HT-29 (cell line): ENCODE measurements at places on chromosomes 4 and X.

DNA sequence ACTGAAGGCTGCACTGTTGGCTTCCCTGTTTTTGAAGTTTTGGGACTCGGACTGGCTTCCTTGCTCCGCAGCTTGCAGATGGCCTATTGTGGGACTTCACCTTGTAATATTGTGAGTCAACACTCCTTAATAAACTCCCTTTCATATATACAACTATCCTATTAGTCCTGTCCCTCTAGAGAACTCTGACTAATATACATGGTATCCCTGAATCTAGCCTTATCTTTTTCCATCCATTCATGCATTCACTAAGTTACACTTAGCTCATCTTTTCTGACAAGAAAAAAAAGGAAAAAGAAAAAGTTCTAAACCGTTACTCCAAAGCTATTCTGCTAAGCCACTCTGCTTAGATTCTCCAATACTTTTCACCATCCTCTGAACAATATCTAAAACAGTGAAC lies 1260.2 kb upstream of the PCDH7 start:
- DNase-seq = no peak

GRCh38 chr4:7132730-7133582 lies 59.4 kb upstream of the SORCS2 start:
- DNase-seq = no peak

- no peak for DNase-seq
Observed at GRCh38 chr4:145681956-145682355, 2.0 kb downstream of the C4orf51 start.

GRCh38 chr4:184744236-184744635 lies 10.3 kb upstream of the CENPU start:
- DNase-seq = no peak

- DNase-seq = no peak
Observed at GRCh38 chr4:125639182-125639621, 324.4 kb downstream of the FAT4 start.

DNA sequence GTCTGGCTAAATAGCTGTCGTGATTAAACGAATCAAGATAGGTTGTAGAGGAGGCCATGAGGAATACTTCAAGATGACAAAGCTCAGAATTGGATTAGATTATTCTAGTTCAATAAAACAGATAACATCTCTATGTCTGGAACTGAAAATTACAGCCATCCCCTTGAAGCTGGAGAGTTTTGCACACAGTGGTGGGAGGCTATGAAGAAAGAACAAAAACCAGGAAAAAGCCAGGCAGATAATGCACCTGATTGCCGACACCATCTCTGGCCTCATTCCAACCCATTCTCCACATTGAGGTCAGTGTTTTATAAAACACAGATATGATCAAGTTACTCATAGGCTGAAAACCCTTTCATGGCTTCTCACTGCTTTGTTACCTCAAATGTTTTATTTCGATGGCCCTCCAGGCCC lies 188.3 kb downstream of the RASL11B start:
- DNase-seq = peak; percentile 23

DNA sequence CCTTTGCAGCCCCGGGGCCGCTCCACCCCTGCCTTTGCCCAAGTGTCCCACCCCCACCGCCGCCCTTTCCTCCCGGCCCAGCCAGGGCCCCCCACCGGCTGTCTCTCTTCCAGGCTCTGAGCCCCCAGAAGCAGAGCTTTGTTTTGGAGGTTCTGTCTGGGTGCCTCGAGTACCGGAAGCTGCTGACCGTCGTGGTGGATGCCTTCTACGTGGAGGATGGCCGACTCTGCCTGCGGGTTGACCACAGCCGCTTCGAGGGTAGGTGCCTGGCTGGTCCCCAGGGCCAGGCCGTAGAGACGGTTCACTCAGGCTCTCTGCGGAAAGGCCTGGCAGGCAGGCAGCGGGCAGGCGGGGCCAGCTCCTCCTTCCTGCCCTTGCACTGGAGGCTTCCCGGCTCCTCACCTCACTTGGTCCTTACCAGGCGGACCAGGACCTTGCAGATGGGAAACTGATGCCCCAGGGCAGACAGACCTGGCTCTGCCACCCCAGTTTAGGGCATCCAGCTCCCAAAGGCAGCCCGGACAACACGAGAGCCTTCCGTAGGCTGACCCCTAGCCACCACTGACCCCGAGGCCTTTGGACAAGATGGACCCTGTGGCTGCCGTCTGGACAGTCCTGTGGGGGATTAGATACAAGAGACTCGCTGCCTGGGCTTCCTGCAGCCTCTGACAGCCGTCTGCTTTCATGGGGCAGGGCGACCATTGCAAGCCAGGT lies 18.2 kb downstream of the CFAP99 start:
- DNase-seq = no peak

GRCh38 chr4:20106921-20107320 lies 144.8 kb upstream of the SLIT2 start:
- DNase-seq = no peak

GRCh38 chrX:153933748-153934147 lies 1.1 kb downstream of the NAA10 start:
- no peak for DNase-seq

DNA sequence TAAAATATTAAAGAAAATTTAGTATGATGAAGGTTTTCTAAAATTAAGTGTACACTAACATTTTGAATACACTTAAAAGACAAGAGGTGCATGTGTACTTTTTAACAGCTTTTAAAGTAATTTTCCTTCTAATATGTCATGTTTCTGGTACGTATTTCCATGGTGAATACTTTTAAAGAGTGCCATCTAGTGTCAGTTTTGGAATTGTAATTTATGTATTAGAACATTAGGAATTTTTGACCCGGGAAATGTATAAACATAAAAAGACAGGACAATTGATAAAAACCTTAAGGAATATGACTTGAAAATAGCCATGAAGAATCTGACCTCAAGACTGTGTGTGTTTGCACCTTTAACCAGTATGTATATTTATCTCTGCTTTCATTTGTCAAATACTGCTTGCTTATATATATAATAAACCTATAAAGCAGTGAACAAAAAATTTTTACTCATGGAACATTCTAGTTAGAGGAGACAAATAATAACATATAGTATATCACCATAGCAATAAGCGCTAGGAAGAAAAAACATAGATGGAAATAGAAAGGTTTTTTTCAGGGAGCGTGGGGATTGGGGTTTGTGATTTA lies 7.2 kb downstream of the GSTCD start:
- DNase-seq = peak; percentile 57

- no peak for DNase-seq
Observed at GRCh38 chr4:113659127-113659526, 102.4 kb downstream of the CAMK2D start.

DNA sequence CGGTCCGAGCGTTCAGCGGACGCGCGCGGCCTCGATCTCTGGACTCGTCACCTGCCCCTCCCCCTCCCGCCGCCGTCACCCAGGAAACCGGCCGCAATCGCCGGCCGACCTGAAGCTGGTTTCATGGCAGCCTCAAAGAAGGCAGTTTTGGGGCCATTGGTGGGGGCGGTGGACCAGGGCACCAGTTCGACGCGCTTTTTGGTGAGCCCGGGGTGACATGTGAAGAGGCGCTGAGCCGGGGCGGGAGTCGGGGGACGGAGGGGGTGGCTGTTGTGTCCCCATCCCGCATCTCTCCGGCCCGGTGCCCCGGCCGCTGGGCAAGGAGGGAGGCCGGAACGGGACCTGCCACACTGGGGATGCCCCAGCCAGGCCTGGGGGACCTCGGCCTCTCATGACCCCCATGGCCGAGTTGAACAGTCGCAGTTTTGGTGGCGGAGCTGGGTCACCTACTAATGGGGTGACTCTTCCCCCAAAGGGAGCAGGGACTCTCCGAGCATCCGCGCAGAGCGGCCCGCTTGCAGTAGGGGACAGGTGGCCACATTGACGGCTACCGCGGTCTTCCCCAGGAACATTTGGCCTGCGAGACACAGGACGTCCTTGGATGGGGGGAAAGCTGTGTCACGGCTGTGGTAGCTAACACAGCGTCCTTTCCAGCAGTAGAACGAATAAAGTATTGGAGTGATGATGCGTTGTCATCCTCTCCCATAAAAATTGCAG lies at the start of gene GK:
Gene GK, plus strand, starts transcription at position 9 of the 717 bp plus-strand sequence. Its CDS starts 115 bp downstream, at position 124.
- DNase-seq = no peak

- DNase-seq = peak; percentile 37
Observed at GRCh38 chr4:39036172-39036571, 4.0 kb upstream of the TMEM156 start.

GRCh38 chr4:184950926-184951325 lies 67.4 kb upstream of the HELT start:
- DNase-seq = no peak

DNA sequence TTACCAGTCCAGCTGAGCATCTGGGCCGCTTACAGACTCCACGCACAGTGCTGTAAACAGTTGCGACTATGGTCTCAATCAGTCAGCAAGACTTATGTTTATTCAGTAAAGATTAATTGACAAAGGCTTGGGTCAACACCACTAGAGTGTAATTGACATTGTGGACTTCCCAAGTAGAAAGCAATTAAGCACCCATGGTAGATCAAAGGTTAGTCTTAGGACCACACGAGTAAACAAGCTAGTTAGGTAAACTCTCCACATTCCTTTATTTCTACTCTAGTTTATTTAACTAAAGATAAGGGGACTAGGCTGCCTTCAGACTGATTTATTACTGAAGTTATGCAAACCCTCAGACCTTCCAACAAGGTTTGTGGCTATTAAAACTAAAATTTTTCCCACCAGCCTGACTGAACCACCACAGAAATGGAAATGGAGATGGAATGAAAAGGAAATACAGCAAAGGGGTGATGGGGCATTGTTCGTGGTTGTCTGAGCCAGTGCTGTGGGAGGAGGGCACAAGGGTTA lies 44.2 kb downstream of the MTHFD2L start:
- DNase-seq = peak; percentile 72

GRCh38 chr4:10082047-10082446 lies 34.6 kb downstream of the WDR1 start:
- no peak for DNase-seq

- DNase-seq = peak; percentile 63
Observed at GRCh38 chrX:135112096-135112729, 8.1 kb downstream of the ETDB start.

DNA sequence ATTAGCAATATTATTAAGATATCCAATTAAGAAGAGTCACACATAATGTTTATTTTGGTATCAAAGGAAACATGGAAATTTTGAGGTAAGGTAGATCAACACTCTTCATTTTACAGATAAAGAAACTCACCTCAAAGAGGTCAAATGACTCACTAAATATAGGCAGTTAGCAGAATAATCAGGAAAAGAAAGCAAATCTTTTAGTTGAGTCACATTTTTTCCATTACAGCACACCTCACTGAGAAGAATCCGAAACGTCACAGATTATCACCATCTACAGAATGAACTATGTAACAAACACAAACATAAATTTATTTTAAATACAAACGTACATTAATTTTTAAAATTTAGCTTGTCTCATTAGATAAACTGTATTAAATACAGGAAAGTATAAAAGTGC lies 70.1 kb downstream of the TMEM47 start:
- DNase-seq = no peak

GRCh38 chr4:151658959-151659600 lies 101.7 kb downstream of the GATB start:
- no peak for DNase-seq

GRCh38 chrX:119758731-119759247 lies 401 bp downstream of the SOWAHD start:
- DNase-seq = no peak

DNA sequence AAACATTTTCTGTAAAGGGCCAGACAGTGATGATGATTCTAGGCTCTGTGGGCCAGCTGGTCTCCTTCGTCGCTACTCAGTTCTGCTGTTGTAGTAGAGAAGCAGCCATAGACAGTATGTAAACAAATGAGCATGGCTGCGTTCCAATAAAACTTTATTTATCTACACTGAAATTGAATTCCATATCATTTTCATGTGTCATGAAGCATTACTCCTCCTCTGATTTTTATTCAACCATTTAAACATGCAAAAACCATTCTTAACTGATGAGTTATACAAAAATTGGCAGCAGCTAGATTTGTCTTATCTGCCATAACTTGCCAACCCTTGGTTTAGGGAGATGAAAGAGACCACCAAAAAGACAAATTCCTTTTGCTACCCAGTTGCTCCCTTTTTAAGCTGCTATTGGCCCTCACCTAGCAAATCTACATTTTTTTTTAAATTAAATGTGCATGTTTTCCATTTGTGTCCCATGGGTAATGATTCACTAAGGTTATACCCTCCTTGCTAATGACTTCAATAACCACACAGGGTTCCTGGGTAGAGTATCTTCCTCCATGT lies 309.9 kb downstream of the DHX15 start:
- DNase-seq = no peak

GRCh38 chr4:113311047-113311446 lies 261.6 kb downstream of the ANK2 start:
- DNase-seq = no peak

GRCh38 chr4:88955580-88956380 lies 101.2 kb downstream of the FAM13A start:
- DNase-seq = no peak

GRCh38 chr4:99759346-99759984 lies 57.2 kb upstream of the DAPP1 start:
- no peak for DNase-seq

DNA sequence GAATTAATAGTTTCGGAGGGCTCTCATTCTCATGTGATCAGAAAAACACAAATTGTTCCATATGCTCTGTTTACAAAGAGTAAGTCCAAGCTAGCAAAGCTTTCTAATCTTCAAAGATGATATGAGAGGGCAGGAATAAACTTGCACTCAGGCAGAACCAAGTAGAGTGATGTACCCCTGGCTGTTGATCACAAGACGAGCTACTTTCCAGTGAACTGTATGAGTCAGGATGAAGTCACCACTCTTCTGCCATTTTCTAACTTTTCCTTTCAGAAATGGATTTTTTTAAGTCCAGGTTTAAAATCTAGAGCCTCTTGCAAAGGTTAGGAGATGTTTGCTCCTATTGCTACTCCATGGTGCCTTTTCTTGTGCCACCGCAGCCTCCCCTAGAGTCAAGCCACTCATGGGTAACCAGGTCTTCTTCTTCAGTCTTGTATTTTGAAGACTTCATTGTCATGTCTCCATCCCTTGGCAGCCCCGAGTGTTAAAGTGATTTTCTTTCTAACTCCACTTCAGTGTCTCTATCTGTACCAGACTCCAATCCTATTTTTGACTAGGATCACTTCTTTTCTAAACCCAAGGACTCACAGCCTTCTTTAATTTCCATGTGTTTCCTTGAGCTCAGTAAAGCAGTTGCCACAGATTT lies 171.9 kb upstream of the GALNT7 start:
- no peak for DNase-seq

DNA sequence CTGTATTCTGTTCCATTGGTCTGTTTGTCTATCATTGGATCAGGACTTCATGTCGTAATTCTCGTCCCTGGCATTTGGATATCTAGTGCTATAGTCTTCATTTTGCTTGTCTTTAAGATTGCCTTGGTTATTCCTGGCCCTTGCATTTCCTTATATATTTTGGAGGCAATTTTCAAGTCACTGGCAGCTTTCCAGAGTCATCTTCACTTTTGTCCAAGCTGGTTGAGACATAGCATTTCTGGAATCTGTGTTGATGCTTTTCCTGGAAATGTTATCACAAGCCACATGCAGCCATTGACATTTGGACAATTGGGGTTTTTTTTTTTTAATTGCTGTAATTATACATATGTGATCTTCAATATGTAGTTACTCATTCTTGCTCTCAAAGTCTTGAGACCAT lies 45.2 kb upstream of the HGFAC start:
- DNase-seq = no peak
